ENCODE measurements at places on chromosomes 6 and 20.
A peak's percentile ranks its signal among the peaks of the same experiment; 100 is the strongest.

GRCh38 chr6:6723921-6724538, 135.5 kb downstream of the LY86 start:
- no peak for DNase-seq

GRCh38 chr20:15895126-15895525, 678.1 kb downstream of the KIF16B start:
- peak; percentile 19 for DNase-seq

- peak; percentile 76 for DNase-seq
Observed at GRCh38 chr6:32415521-32416019, 8.6 kb upstream of the BTNL2 start.

DNA sequence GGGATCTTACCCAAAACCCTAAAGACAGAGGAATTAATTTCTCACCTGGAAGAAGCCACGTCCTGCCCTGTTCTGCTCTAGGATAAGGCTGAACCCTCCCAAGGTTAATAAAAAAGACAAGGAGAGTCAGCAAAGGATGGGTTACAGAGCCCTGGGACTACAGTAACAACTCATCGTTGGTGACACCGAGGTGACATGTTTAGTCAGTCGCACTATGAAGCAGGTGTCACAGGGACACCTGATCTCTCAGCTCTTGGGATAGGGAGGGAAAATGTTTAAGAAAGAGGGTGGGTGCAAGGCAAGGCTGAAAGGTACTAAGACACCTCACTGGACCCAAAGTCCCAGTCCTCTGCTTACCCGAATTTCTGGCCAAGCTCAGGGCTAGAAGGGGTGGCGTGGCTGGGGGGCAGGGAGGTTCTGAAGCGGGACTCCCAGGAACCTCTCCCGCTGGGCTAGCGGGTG, 562 bp downstream of the MOCS1 start:
- DNase-seq = no peak

GRCh38 chr20:44649126-44649525, 2.4 kb downstream of the ADA start:
- DNase-seq = no peak

Measured in dorsolateral prefrontal cortex (tissue), 122 donors.